Kidney capillary endothelial cell (primary cell): ENCODE measurements at places on chromosomes 7 and 10.

DNA sequence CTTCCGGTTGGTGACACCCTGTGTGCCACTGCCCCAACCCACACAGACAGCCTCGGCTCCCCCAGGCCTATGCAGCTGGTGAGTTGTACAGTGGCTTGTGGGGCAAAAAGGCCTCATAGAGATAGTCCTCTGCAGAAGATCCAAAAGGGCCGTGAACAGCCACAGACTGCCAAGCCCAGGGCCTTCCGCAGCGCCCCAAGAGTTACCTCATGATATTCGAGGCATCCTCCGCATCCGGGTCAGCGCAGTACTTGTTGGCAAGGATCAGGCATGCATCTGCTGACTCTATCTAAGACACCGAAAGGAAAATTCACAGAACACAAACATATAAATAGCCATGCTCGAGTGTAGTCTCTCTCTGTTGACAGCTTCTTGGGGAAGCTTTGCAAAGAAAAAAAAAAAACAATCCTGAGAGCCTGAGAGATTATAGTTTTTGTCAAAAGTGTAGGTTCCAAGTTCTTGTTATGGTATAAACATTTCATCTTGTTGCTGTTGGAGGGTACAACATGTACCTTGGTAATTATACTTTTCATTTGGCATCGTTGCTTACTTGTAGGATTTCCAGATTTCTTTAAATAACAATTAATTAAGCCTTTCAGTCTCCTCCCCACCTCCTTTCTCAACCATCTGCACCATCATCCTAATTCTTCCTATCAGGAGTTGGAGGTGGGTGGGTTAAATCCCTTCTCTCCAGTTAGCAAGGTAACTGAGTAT, 553.0 kb downstream of the KCNMA1 start:
- DNase-seq, result no peak

DNA sequence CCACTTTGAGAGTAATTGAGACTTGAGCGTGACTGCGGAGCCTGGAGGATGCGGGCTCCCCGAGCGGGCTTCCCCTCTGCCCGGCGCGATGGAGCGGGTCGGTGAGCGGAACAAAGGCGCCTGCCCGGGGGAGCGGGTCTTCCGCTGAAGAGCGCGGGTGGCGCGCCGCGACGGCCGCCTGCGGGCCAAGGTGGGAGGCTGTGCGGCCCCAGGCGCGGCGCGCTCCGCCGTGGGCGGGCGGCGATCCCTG, at the start of gene GALNT17:
TSS of gene GALNT17 (plus strand) at position 18 of the 250 bp plus-strand sequence.
- no peak for DNase-seq

- DNase-seq, result peak; percentile 88
These were observed 38.5 kb downstream of the CDK1 start for GRCh38 chr10:60816628-60817397.

- DNase-seq, result no peak
These were observed 6.6 kb upstream of the DLX6 start for GRCh38 chr7:96998744-96999143.

DNA sequence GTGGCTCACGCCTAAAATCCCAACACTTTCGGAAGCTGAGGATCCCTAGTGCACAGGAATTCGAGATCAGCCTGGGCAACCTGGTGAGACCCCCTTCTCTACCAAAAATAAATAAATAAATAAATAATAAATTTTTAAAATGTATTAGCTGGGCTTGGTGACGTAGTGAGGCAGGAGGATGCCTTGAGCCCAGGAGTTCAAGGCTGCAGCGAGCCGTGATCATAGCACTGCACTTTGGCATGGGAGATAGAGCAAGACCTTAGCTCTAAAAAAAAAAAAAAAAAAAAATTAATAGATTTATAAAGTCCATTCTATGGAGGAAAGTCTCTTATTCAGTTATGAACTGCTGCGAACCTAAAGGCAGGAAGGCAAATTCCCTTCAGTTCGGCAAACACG, 1.1 kb upstream of the PTPN12 start:
- no peak for DNase-seq
